BE2C (cell line): ENCODE measurements at places on chromosomes 7 and 10.

GRCh38 chr10:68553138-68553537 is 7.0 kb upstream of the TET1 start:
- no peak for DNase-seq

- DNase-seq = no peak
These were observed 176.5 kb upstream of the KCTD7 start for GRCh38 chr7:66452165-66452564.

DNA sequence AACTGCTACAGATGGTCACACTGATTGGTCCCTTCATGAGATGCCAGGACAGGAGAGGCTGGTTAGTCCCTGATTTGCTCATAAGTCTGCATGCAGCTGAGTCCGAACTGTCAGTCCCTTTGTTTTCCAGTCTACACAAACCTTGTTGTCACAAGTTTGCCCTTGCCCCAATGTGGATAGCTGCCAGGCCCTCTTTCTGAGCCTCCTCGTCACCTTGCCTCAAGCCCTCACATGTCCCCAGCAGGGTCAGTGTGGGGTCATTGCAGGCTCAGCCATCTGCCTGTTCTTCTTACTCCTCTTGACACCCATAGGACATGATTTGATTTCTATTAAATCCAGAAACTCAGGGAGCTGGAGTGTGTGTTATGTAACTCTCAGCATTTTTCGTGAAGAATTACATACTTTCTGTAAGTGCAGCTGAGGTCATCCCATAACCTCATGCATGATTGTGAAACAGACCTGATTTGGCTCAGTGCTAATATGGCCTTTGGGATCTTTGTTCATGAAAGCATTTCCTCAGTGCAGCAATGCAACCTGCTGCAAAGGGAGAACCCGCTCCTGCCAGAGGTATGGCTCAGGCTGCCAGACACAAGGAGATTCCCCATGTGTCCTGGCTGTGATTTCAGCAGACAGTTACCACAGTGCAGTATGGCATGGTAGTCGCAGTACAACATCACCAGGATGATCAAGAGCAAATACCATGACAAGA is 70.0 kb upstream of the ZMIZ2 start:
- no peak for DNase-seq

DNA sequence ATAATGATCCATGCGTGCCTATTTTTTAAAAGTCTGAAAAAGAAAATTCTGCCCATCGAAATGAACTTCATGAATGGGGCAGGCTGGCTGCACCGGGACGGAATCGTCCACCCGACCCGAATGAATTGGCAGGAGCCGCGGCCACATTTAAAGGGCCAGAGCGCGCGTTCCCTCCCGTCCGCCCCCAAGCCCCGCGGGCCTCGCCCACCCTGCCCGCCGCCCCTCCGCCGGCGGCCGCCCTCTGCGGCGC is 319 bp upstream of the GATA3 start:
- DNase-seq = no peak

GRCh38 chr7:70047891-70048448 is 449.7 kb downstream of the AUTS2 start:
- DNase-seq = no peak

- DNase-seq = no peak
These were observed 33.4 kb downstream of the PRPS1L1 start for GRCh38 chr7:17994079-17994850.

DNA sequence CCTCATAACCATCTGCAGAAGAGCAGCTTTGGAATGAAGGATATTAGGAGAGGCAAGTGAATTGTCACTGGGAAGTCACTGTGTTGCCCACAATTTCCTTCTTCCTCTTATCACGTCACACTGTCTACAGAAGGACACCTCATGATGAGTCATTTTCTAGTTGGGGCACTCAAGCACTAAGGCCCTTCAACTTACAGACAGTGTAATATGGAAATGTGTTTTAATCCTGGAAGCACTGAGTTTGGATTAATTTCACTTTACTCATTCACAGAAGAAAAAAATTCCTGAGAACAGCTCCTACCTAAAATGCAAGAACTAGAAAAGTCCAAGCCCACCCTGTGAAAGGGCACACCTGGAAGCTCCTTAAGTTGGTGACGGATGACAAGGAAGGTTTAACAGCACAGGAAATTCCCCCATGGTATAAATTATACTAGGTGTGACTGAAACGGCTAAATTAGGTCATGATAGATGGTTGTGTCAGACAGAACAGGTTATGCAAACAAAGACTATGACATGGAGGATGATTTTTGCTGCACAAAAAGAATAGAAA is 56.6 kb downstream of the PARD3 start:
- DNase-seq = no peak

- no peak for DNase-seq
These were observed 79.2 kb downstream of the ZMIZ1 start for GRCh38 chr10:79147796-79148451.

DNA sequence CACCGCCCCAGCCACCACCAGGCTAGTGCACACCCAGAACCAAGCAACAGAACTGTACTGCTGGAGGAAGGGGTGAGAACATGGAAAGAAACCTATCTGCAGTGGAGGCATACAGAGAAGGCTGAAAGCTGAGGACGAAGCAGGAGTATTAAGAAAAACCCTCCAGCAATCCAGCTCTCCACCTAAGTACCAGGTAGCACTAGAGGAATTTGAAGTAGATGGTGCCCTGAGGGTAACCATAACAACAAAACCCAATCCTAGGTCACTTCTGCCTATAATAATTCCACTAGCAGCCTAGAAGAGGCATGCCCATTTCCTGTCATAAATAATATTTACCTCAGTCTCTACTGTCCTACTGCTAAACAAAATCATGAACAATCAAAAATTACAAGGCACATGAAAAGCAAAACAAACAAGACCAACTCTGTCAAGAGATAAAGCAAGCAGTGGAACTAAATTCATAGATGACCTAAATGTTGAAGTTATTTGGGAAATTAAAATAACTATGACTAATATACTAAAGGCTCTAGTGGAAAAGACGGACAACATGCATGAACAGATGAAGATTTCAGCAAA is 51.1 kb downstream of the HYCC1 start:
- DNase-seq = no peak
